T1000 (cell line): ENCODE measurements at places on chromosomes 3 and 15.

GRCh38 chr15:59369597-59369996, 3.1 kb downstream of the MYO1E start:
- DNase-seq, result no peak

DNA sequence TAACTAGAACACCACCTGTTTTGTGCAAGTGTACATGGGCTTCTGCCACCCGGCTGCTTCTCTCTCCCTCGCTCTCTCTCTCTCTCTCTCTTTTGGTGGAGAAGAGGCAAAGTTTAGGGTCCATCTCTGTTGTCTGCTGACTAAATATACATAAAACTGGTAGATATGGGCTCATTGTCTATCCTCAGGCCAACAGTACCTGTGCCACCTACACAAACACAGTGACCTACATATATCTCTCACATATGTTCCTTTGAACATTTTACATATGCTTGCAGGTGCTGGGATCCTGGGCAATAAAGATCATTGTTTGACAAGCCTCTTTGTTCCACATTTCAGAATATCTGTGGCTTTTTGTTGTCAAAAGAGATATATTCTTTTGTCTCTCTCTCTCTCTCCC, 256.3 kb upstream of the KCNH8 start:
- DNase-seq, result no peak

DNA sequence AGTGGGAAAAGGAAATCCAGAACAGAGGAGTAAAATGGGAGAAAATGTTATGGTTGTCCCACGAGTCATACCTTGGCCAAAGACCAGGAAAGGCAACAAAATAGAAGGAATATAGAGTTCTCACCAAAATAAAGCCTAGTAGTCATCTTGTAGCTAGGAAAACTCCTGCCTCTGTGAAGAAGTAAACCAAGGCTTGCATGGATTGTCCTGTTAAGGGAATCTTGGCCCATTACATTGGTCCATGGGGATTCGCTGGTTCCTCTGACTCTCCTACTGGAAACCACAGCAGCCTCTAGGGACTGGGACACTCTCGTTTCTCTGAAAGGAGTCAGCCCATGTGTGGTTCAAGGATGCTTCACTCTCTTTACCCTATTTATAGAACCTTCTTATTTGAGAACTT, 62.9 kb upstream of the FNDC3B start:
- DNase-seq, result no peak

DNA sequence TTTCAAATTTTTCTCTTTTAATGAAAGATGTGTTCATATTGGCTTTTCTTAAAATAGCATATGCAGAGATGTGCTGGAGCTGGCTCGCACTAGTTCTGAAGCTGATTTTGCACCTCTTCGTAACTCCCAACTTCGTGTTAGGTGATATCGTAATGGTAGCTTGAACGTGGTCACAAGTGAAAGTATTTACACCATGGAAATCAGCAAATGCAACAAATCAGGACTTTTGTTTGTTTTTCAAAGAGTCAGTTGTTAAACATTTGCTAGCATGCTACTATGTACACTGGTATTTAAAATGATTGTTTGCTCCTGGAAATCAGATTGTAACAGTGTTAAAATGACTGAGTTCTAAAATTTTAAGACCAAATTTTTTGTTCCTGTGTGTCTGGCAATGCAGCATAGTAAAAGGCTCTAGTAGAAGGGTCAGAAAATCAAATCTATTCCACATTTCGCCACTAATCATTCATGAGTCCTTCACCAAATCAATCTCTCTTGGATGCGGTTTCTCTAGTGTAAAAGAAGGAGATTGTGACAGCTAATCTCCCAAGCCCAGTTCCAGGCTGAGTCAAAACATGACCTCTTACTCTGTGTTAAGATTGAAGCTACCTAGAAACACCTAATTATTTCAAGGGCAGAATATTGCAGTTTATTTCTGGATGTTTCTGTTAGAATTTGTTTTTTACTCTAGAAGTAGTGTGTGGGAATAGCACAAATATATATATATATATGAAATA, 34.3 kb upstream of the CMC1 start:
- no peak for DNase-seq

- no peak for DNase-seq
Measured at GRCh38 chr3:175672119-175672689, 813.1 kb downstream of the NAALADL2 start.

- no peak for DNase-seq
Measured at GRCh38 chr3:10932596-10932995, 60.0 kb upstream of the SLC6A1 start.

- DNase-seq, result no peak
Measured at GRCh38 chr15:71375934-71376333, 260.7 kb downstream of the THSD4 start.

GRCh38 chr15:88480981-88481380, 13.5 kb downstream of the MRPS11 start:
- no peak for DNase-seq

DNA sequence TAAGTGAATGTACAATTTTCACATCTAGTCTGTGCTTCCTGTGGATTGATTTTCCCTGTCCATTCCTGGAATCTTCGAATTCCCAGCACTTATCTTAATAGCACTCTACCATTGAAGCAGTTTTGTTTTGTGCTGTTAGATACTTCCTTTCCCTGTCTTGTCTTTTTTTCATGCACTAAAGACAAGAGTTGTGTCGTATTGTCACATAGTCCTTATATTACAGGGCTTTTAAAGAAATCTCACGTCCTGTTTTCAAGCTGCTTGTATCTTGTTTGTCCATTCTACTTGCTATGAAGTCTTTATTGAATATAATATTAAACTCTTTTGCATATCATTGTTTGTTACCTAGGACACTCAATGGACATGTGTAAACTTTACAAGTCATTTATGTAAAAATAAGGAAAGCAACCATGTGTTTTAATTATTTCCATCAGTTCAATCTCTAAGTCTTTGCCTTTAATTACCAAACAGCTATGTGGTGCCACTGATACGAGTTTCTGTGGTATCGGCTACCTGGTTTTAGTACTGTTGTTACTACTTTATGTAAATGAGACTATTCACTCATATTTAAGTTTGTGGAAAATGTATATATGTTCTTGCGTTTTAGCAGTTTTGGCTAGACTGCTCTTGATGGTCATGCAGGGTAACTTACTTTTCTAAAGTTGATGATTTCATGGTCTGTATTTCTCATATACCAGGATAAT, 10.3 kb downstream of the PIK3CA start:
- no peak for DNase-seq
